ENCODE measurements at places on chromosomes 12 and 14. TPM values are rescaled to one million over a fixed set of nuclear protein-coding genes. Genes with fewer than 3 reads are reported as not detected.

Gene MAP3K9
- total RNA-seq, result 5.9 TPM

Gene FAM181A
- not detected for total RNA-seq

Gene GPR68
- total RNA-seq, result not detected

Gene TAS2R46
- total RNA-seq, result 0.76 TPM

Gene KRT85
- not detected for total RNA-seq

Gene HOXC12
- total RNA-seq, result 0.05 TPM

Gene NELL2
- total RNA-seq, result not detected

Gene RAB3IP
- total RNA-seq, result 31.4 TPM

Gene CLEC4D
- total RNA-seq, result not detected

GRCh38 chr14:32246751-32247150 is 43.7 kb upstream of the RNU6-8 start:
- no peak for DNase-seq

DNA sequence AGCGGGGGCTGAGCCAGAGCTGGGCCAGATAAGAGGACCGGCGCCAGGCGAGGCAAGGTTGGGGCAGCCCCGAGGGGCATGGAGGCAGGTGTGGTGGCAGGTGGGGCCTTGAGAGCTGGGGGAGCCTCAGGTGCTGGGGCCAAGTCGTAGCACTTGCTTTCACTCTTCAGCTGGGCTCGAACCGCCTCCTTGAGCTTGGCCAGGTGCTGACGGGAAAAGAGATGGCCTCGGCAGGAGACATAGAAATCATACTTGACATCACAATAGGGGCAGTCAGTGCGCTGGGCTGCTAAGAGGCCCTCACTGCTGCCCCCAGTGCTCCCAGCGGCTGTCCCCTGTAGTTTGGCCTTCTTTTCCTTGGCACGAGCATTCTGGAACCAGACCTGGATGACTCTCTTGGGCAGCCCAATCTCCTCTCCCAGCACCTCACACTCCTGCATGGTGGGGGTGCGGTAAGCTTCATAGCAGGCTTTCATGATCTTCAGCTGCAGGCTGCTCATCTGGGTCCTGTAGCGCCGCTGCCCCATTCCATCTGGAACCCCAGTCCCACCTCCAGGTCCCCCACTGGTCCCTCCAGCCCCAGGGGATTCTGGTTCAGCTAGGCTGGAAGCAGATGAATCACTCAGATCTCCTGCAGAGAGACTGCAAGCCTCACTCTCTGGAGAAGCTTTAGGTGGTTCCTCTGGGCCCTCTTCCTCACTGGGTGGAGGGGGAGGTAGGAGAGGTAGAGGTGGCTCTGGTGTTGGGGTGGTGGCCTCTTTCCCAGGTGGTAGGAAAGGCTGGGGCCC is 28.1 kb downstream of the ZFHX2 start:
- no peak for DNase-seq

GRCh38 chr12:109462868-109463692 is 14.0 kb downstream of the KCTD10 start:
- peak; percentile 72 for DNase-seq

- DNase-seq, result no peak
Observed at GRCh38 chr14:57464008-57464730, 29.5 kb downstream of the CCDC198 start.

DNA sequence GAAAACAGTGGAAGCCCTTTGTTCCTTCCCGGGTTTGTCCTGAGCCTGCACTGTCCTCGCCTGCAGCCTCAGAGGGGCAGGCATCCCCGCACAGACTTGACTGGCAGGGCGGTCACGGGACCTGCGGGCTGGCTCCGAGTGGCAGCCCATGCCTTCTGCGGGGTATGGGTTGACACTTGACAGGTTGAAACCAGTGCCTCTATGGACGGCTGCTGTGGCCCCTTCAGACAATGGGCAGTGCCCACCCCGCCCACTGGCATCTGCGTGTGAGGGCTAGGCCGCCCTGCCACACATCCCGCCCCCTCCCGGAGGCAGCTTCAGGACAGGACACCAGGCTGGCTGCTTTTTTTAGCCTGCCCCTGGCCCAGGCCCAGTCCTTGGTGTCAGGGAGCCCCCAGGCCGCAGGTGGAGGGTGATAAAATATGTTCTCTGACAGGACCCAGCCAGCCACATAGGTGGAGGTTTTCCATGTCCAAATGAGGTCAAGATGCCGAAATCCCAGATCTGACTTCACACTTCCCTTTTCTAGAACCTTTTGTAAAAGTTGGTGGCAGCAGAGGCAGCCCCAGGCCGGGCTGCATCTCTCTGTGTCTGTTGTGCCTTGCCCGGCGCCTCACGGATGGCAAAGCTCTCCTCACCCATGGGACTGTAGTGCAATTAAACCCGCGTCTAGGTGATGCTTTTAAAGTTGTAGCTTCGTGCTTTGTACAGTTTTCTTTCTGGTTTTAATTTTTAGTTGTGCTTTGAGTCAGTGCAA is 10.0 kb downstream of the ANKRD9 start:
- DNase-seq, result no peak

GRCh38 chr12:118119449-118119879 is 15.7 kb upstream of the VSIG10 start:
- DNase-seq, result no peak

GRCh38 chr14:44700694-44701093 is 193.6 kb upstream of the FSCB start:
- no peak for DNase-seq

DNA sequence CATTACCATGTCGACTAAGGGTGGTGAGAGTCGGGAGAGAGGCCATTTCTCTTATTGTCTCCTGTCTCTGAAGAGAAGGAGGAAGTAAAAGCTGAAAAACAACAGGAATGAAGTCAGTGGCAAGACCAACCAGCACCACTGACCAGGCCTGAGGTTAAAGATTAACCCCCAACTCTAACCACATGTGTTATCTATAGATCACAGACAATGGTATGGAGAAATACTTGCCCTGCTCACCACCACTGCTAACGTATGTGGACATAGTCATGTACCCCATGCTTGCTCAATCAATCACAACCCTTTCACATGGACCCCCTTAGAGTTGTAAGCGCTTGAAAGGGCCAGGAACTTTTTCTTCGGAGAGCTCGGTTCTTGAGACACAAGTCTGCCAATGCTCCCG is 690.9 kb upstream of the LMO3 start:
- peak; percentile 27 for DNase-seq

DNA sequence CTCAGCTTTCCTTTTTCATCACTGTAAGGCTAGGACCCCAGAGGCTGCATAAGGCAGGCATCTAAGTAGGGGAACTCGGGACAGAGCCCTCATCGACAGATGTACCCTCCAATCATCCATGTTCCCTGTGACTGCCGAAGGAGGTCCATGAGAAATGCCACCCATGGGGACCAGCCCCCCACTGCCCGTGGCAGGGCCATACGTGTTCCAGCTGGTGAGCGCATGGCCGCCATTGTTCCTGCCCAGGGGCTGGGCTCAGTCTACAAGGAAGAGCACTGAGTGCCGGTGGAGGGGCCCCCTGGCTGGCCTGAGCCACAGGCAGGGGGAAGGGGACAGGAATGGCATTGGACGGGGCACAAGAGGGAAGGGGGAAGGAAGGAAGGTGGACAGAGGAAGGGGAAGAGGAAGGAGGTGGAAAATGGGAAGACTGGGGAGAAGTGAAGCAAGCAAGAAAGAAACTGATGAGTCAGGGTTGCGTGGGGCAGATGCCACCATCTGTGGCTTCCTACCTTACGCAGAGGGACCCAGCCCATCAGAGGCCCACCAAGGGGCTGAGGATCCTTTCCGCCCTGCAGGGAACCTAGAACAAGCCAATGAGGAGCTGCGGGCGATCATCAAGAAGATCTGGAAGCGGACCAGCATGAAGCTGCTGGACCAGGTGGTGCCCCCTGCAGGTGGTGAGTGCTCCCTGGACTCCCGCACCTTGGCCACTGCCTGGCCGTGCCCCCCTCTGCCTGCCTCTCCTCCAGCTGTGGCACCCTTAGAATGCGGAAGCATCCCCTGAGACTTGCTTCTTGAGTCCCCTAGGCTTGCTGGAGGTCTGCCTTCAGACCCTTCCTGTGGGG is 120.6 kb upstream of the FKBP4 start:
- DNase-seq, result no peak

GRCh38 chr14:86779416-86779815 is 1213.6 kb downstream of the GALC start:
- no peak for DNase-seq

DNA sequence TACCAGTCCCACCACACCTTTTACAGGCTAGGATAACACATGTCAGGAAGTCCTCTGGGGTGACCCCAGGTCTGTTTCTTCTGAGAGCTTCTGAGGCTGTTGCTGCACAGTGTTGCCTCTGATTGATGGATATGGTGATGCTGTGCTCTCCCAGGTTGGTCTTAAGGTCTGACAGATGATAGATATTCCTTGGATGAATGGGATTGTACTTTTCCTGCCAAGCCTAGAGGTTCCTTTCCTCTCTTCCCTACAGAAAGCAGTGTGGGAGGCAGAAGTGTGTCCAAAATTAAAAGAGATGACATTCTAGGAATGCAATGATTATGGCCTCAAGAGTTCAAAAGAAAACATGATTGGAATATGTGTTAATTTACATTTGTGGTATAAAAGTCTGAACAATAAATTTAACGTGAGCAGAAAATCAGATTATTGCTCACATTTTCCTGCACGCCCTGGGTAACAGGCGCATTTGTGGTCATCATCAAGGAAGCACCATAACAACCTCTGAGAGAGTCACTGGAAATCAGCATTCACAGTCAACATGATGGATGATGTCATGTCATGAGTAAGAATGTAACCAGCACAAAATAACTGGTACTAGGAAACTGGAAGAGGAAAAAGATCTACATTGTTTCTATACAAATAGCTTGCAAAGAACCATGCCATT is 73.7 kb downstream of the BBS10 start:
- DNase-seq, result no peak

DNA sequence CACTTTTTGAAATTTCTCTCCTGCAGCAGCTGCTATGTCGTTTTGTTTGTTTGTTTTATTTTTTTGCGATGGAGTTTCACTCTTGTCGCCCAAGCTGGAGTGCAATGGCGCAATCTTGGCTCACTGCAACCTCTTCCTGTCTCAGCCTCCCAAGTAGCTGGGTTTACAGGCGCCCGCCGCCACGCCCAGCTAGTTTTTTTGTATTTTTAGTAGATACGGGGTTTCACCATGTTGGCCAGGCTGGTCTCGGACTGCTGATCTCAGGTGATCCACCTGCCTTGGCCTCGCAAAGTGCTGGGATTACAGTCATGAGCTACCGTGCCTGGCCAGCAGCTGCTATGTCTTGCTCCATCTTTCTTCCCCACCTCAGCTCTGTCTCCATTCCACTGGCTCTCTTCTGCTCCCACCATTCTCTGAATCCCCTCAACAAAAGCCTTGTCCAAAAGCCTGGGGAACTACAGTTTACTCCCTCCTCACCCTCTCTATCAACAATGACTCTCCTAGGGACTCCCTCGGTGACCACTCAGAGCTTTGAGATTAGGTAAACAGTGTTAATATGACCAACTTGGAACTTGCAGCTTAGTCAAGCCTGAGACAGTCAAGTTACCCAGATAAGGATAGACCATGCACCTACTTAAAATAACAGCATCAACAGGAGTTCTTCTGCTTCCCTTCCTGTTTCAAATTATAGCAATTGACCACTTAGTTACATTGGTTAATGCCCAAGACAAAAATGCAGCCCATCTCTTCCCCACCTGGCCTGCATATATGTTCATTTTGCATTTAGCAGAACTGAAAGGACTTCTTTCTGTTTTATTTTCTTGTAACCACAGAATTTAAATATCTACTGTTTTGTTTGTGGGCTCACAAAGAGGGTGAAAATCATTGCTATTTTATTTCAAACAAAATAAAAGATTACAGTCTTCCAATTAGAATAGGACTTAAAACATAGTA is 189.0 kb upstream of the AMIGO2 start:
- DNase-seq, result no peak

DNA sequence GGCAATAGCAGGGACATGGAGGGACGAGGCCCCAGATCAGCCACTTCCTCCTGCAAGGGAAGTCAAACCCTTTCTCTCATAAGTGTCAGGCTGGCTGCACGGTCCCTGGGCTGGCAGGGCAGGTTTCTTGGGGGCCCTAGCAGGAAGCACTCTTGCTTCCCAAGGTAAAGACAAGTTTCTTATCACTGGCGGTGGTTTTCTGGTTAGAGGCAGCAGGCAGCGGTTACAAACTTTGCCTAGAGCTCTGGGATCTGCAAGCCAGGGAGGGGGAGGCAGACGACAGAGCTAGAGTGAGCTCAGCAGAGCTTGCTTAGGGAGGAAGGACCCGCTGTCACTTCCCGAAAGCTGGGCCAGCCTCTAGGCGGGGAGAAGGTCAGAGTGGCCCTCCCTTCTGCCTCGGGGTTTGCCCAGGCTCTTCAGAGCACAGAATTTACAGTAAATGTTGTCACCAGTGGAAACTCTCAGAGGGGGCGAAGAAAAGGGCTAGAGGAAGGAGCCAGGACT is 20.4 kb downstream of the BATF start:
- DNase-seq, result no peak

DNA sequence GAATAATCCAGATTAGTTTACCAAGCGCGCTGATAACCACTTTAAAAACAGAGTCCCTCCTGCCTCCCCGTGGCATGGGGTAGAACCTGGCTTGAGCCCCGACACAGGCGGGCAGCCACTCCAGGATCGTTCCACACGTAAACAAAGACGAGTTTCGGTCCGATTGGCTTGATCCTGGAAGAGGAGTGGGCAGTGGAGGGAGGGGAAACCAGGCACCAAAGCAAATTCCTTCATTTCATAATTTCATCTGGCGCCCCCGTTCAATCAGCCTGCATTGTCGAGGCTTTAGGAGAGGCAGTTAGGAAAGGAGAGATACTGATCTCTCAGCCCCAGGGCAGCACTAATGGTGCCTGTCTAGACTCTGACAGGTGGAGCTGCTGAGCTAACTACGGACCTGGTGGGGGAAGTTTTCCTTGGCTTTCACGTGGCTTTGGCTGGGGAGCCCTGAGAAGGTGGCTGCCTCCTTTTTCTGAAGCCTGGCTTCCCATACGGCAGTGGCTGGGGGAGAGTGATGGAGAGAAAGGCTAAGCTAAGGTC is 751 bp upstream of the GPRC5A start:
- DNase-seq, result peak; percentile 93

DNA sequence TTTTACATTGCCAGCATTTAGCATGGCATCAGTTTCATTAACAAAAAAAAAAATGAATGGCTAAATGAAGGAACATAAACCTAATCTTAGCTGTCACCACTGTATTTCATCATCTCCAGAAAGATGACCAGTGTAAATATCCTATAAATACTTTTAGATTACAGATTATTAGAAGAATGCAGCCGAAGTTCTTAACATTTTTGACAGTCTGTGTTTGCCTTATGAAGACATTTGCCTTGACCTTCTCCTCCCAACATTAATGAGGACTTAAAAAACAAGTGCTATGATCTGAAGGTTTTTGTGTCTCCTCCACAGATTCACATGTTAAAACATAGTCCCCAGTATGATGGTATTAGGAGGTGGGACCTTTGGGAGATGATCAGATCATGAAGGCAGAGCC is 253.0 kb downstream of the SNAPC1 start:
- DNase-seq, result no peak

- DNase-seq, result no peak
Observed at GRCh38 chr14:96994999-96995398, 197.8 kb downstream of the VRK1 start.

Data from HT-29 (cell line).